T-helper 17 cell (primary cell): ENCODE measurements at places on chromosomes 7 and 10.

DNA sequence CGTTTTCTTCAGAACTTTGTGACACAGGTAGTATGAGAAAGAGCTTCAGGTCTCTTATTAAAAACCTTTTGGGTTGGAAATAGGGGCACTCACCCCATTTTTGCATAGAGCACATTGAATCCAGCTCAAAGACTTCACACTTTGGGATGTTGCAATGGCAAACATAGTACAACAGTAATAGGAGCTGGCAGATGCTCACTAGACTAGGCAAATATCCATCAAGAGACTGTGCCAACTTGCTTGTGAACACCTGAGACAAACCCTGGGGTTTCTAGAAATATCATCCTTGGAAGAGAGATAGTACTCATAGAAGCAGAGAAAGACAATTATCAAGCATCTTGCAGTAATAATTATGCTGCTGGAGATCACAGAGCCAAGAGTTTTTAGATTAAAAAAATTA, 280.0 kb downstream of the CACNA2D1 start:
- DNase-seq, result no peak

GRCh38 chr10:34650156-34650555, 164.9 kb downstream of the PARD3 start:
- DNase-seq, result no peak

- no peak for DNase-seq
Observed at GRCh38 chr10:114719311-114719710, 61.2 kb upstream of the ABLIM1 start.

DNA sequence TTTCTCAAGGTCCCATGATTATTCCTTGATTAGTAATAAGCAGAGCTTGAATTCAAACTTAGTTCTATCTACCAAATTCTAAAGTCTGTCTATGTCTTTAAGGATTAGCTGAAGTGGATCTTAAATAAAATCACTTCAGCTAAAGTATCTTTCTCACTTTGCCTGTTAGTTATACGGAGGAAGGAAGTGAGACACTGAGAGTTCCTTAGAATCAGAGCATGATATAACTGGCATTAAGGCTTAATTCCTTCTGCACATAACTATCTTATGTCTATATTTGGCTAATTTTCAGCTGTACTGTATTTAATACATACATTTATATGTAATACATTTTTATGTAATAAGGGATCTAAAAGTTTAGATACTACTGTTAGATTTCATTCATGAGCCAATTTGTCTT, 491.1 kb upstream of the GHITM start:
- DNase-seq, result no peak

- no peak for DNase-seq
Observed at GRCh38 chr7:80133361-80134114, 1.1 kb upstream of the GNAI1 start.

- DNase-seq, result no peak
Observed at GRCh38 chr10:52762088-52762487, 10.5 kb downstream of the MBL2 start.

DNA sequence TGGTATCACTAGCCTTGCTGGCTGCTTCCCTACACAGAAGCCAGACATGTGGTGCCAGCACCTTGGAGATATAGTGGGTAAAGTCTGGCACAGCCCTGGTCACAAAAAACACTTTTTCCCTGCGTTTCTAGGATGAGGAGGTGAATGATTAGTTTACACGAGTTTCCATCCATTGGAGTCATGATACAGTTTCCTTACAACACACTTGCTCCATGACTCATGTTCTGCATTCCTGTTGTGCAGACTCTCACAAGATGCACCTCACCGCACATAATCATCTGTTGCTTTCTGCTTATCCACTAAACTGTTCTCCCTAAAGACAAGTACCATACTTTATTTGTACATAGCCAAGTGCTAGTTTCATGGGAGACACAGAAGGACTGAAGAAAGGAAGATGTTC, 747.1 kb upstream of the GALNT17 start:
- no peak for DNase-seq

GRCh38 chr10:85863301-85864172, 503.1 kb downstream of the GRID1 start:
- no peak for DNase-seq

GRCh38 chr7:134359787-134360432, 43.2 kb upstream of the SLC35B4 start:
- DNase-seq, result no peak

DNA sequence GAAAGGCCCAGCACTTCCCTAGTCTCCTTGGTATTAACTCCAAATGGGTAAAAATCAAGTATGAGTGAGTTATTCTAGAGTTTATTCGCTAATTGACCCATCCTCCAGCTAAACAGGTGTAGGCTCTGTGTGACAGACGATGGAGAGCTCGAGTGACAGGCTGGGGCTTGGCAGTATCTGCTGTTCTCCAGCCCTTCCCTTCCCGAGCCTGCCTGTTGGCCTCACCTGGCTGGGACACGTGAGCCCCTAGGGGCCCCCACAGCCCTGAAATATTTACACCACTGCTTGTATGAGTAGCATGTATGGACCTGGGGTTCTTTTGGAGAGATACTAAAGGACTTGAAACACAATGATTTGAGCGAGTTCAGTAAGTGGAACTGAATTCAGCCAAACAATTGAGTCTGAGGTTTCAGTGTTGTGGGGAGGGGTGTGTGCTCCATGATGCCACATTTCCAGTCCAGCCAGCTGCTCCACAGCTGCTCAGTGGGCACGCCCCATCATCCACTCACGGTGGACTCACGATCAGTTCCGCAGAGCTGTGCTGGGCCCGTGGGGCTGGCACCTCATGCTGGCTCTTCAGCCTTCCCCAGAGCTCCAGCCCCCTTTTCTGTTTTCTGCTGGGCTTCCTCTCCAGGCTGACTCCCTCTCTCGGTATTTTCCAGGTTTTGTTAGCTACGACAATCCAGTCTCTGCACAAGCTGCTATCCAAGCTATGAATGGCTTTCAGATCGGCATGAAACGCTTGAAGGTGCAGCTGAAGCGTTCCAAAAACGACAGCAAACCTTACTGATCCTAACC, 283.0 kb downstream of the USP6NL start:
- no peak for DNase-seq

DNA sequence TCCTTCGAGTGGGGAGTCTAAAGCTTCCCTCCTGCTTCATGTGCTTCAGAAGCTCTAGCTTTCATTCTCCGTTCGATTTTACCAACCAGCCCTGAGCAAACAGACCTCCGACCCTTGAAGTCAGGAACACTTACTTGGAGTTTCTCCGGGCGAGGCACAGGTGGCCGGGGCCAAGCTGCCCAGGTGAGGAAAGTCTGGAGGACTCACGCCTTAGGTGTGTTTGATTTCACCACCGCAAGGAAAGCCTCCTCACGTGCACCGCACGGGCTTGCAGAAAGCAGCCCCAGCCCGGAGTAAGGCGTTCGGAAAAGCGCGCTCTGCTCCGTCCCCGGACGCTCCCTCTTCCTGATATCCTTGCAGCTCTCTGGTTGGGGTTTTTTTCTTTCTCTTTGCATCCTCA, 30.1 kb upstream of the CNPY1 start:
- DNase-seq, result no peak

GRCh38 chr7:70165477-70166170, 567.3 kb downstream of the AUTS2 start:
- no peak for DNase-seq

- no peak for DNase-seq
Observed at GRCh38 chr10:20166096-20166675, 350.0 kb downstream of the PLXDC2 start.

DNA sequence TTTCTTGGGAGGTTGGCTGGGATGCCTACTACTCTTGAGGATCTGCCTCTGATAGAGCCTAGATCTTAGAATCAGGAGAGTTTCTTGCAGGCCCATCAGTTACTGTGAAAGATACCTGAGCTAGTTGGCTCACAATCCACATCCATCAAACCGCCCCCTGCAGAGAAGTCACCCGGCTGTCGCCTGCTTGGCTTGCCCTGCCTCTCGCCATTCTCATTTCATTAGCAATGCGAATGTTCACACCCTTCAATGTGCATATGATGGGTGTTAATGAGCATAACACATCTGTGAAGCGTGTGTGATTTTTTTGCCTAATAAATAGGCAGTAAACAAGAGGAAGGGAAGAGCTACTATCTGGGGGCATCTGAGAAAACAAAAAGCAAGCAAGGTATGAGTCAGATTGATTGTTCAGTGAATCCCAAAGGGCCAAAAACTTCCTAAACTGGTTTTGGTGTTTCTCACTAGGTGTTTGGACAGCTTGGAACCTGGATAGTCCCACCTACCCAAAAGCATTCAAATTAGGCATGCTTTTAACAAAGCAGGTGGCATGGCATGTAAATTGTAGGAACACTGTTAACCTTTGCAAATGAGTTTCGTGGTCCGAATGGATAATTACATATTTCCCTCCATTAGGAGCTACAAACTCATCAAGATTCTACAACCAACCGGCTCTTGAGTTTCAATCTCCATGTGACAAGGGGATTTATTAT, 272.3 kb upstream of the C7orf33 start:
- no peak for DNase-seq

GRCh38 chr7:112101201-112101846, 104.9 kb downstream of the DOCK4 start:
- no peak for DNase-seq

- DNase-seq, result no peak
Observed at GRCh38 chr7:41316410-41316809, 386.5 kb downstream of the INHBA start.

DNA sequence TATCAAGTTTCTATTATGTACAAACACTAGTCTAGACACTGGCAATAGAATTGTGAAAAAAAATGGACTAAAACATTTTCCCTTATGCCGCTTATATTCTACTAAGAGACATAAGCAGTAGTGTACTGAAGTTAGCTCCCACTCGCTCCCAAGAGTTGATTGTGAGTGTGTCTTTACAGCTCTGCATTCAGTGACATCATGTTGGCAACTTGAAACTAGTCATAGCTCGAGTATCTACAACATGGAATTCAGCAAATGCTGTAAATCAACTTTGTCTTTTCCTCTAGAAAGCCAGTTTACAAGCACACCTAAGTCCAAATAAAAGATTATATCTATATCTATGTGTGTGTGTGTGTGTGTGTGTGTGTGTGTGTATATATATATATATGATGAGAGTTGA, 58.8 kb upstream of the MAGI2 start:
- DNase-seq, result no peak

DNA sequence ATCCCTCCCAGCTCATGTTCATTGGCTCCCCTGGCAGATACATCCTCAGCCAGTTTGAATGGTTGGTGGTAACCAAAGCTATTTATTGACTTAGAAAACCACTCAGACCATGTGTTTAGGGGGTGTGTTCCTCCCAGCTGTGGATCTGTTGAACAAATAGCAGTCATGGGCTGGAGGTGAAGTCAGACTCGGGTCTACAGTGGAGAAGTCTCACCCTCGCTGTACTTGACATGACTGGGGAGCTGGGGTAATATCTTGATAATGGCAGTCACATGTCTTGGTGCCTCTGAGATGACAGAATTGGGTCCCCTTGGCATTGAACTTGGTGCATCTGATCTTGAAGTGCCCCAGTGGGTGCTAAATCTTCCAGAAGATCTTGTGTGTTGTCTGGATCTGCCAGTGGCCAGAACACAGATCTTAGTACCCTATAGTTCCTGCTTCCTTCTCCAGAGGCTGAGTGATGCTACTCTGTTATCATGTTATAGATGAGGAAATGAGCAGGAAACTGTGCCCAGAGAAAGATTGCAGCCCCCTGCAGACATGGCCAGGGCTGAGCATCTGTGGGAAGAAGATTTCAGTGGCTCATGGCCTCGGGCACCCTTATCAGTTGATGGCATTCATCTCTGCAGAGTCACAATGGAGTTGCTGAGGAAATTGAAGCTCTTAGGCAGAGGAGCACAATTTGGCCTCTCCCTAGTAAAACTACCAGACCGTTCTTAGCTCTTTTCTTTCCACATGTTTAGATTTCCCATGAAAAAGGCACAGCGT, 50.4 kb downstream of the ADRA2A start:
- DNase-seq, result no peak

DNA sequence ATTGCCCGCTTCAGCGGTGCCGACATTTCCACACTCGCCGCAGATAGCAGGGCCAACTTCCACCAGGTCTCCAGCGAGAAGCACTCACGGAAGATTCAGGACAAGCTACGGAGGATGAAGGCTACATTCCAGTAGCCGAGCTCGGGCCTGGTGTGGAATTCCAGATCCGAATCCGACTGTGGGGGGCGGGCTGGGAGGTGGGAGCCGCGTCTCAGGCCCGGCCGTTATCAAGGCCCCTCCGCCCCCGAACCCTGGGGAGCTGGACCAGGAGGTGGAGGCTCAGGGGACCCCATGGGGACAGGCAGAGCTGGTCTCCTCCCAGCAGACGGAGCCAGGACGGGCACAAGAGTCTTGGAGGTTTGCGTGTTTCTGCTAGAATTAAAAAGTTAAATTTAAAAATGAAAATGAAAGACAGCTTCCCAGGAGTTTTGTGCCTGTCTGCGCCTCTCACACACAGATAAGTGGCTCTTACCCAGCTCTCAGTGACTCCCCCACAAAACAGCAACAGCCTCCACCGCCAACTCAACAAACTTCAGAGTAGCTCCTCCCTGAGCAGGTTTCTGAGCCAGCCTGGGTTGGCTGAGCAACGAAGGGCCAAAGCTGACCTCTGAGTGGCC, 5.2 kb upstream of the UTF1 start:
- no peak for DNase-seq

- no peak for DNase-seq
Observed at GRCh38 chr7:94323844-94324243, 70.9 kb upstream of the COL1A2 start.

- DNase-seq, result no peak
Observed at GRCh38 chr10:37765216-37765615, 92.2 kb downstream of the ZNF248 start.

DNA sequence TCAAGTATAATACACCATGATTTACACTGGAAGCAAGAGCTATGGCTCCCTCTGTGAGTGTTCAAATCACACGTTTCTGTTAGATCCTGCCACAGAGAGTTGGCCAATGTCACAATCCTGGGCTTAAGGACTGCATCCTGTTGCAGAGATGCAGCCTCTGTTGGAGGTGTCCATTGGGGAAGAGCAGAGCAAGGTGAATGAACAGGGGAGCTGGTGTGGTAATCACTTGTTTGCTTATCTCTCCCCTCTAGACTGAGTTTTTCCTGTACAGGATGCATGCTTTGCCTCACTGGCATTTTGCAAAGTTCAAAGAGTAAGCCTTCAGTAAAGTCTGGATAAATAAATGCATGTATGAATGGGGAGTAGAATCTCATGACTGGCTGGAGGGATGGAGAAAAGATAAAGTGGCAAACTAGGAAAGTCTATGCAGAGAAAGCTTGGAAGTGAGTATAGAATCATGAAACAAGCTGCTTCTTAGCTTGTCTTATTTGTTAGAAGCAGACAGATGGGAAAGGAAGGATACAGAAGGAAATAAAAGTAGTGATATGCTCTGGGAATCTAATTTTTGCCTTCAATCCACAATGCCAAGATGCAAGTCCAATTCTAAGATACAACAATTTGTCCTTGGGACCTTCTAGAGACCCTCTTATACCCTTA, 605.9 kb downstream of the KCNMA1 start:
- no peak for DNase-seq
